ENCODE measurements at places on chromosomes 12 and 14. TPM values are rescaled to one million over a fixed set of nuclear protein-coding genes. Genes with fewer than 3 reads are reported as not detected.

GRCh38 chr12:123513805-123514204 is 19.7 kb downstream of the RILPL1 start:
- no peak for DNase-seq

- no peak for DNase-seq
Observed at GRCh38 chr14:78785265-78785664, 615.1 kb downstream of the NRXN3 start.

DNA sequence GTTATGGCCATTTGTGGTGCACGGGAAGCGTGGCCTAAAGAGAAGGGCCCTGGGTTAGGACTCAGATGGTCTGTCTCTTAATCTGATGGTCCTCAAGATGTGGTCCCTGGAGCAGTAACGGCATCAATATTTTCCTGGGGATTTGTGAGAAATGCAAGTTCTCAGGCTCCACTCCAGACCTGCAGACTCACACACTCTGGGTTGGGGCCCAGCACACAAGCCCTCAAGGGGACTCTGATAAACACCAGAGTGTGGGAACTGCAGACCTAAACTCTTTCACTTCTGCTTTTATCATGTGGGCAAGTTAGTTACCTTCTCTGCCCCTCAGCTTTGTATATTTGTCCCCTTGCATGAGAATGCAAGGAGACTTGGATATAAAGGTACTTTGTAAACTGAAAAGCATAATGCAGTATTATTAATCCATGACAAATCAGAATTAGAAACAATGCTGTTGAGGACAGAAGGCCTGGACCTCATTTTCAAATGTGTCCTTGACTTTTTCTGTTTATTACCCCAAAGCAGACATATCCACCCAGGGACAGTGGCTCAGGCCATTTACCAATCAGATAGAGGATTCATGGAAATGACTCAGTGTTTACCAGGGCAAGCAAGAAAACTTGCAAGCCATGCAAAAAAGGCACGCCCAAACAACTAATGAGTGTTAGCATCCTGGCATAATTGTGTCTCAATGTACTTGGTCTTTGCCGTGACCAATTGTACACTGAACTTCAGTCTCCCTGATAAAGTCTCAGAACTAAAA is 157.0 kb downstream of the ASCL1 start:
- DNase-seq: no peak

- DNase-seq: no peak
Observed at GRCh38 chr14:88322504-88323085, 474 bp downstream of the KCNK10 start.

DNA sequence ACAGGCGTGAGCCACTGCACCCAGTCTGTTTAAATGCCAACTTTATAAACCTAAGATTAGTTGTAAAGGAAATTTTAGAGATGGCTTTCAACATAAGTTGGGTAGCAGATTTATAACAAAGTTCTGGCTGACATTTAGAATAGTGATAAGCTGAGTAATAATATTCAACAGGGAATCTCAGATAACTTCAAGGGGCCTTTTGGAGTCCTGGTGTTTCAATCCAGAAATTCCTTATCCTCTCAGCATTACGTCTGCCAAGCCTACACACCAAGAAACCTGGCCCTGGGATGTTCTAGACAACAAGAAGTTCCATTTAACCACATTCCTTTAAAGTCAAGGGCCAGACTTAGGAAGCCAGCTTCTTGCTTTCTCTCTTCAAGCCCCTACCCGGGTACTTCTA is 59.5 kb upstream of the DYRK2 start:
- no peak for DNase-seq

DNA sequence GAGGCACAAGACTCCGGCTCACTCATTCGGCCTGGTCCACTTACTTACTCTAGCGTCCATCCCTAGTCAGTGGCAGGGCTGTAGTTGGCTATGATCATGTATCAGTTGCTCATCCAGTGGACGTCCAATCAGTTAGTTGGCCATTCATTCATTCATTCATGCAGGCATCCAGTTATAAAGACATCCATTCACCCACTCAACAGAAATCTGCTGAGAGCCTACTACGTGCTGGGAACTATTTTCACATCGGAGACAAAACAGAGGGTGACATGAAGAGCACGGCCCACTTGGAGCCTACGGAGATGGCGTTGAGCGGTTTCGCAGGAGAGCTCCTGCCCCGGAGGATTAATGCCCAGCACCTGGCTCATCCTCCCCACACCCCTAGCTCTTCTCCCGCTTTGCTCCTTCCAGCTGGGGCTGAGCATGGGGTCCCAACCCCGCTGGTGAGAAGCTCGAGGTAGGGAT is 49.7 kb downstream of the SNAPC1 start:
- no peak for DNase-seq

DNA sequence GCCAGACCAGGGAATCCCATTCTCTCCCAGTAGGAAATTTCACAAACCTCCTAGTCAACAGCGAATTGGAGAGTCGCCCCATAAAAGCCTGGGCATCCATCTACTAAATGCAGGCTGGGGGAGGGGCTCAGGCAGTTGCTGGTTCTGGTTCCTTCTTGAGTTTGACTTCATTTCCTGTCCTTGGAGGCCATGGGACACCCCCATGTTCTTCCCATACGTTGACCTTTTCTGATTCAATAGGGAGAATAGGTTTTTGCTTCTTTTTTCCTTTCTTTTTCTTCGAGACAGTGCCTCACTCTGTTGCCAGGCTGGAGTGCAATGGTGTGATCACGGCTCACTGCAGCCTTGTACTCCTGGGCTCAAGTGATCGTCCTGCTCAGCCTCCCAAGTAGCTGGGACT is 44.1 kb upstream of the TMEM263 start:
- DNase-seq: no peak

- no peak for DNase-seq
Observed at GRCh38 chr12:65039301-65039700, 81.8 kb downstream of the WIF1 start.

- DNase-seq: no peak
Observed at GRCh38 chr12:115191342-115191741, 507.4 kb upstream of the TBX3 start.

GRCh38 chr12:71558445-71558844 is 105.2 kb downstream of the ZFC3H1 start:
- DNase-seq: no peak

- DNase-seq: no peak
Observed at GRCh38 chr12:125093681-125094330, 28.6 kb downstream of the AACS start.

DNA sequence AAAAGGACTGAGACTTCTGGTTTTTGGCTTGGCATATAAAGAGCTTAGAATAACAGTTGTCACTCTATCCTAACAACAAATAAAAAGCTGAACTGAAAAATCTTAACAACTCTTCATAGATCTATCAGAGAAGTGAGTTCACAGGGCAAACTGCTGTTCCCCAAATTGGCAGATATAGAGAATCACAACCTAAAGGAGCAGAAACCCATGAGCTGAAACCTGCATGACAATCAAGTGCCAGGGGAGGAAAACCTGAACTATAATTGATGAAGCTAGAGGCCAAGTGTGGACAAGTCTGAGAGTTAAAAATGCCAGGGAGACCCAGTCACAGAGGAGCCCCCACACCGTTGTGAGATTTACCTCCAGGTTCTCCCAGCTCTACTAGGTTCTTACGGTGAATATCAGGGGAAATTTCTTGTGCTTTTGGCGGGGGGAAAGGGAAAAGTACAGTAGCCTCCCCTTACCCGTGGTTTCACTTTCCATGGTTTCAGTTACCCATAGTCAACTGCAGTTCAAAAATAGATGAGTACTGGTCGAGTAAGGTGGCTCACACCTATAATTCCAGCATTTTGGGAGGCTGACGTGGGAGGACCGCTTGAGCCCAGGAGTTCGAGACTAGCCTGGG is 53.9 kb downstream of the ATF7 start:
- DNase-seq: no peak

GRCh38 chr14:75442642-75443041 is 14.8 kb downstream of the JDP2 start:
- no peak for DNase-seq

DNA sequence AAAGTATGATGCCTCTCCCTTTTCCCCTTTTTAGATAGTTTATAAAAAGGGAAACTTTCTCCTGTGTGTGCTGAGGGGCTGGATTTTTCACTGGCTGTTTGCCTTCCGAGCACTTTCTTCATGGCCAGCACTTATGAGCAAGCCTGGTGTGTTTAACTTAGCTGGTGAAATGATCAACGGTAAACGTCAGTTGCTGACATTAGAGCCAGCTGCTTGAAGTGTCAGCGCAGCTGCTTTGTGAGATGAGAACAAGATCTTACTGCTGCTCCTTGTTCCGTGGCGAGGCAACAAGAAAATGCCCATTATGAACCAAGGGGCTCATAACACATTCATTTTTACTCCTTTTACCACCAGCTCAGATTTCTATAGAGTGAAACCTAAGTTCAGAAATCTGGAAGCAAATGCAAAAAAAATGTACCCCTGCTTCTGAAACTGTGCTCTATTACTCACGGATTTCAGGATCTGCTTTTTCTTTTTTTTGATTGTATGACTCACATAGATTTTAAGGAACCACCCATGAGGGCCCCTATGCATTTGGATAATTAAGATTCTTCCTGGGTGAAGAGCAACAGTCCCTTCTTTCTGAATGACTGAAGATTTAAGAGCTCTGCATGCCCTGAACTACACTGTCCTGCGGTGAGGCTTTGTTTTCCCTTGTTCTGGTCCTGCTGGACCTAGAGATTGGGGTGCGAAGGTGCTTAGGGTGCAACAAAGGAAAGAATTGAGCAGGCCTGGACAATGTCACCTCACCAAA is 74.3 kb upstream of the CPM start:
- DNase-seq: no peak

DNA sequence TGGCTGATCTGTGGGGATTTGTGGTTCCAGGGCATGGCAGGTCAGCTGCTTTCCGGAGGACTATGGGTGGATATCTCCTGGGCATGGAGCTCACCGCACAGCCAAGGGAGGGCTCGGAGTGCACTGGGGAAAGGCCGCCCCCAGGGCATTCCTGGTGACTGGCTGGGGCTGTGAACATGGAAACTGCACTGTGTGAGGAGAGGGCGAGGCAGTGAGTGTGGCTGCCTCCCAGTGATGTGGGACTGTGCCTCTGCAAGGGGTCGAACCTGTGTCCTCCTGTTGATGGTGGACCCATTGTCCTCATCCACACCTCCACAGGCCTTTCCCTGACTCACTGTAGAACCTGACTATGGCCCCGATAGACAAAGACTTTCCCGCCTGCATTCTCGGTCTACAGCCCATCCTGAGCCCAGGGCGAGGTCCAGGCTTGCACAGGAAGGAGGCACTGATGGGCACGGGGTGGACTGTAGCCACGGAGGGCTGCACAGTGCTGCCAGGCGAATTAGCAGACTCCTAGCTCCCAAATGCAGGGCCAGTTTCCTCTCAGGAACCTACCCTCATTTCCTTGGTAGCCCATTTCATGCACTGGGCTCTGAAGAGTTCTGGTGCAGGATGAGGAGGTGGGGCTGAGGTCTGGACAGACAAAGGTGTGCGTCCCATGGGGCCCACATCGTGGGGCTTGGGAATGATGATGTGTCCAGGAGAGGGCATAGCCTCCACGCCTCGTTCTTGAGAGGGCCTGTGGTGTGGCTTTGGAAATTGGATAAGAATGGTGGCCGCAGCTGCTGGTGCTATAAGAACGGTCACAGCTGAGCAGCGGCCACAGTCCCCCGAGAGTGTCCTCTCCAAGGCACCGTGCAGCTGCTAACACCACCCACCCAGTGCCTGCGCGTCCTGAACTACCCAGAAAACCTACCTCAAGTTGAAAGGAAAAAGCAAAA is 415.1 kb downstream of the TMEM121 start:
- no peak for DNase-seq

- DNase-seq: no peak
Observed at GRCh38 chr12:121974026-121974985, 47.4 kb upstream of the BCL7A start.

DNA sequence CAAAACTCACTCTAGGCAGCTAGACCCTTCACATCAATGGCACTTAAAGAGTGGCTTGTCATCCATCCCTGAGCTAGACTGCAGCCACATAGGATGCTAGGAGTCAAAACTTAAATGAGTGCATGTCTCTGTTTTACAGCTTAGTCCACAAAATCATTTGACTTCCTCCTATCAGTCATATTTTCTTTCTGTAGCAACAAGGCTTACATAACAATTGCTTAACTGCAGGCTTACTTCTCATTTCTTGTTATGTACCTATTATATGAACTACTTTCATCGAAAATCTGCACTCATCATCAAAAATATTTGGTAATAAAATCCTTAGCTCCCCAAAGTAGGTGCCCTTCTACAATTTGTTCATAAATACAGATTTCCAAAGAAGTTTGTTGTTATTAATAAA is 30.1 kb downstream of the CLEC1A start:
- no peak for DNase-seq

DNA sequence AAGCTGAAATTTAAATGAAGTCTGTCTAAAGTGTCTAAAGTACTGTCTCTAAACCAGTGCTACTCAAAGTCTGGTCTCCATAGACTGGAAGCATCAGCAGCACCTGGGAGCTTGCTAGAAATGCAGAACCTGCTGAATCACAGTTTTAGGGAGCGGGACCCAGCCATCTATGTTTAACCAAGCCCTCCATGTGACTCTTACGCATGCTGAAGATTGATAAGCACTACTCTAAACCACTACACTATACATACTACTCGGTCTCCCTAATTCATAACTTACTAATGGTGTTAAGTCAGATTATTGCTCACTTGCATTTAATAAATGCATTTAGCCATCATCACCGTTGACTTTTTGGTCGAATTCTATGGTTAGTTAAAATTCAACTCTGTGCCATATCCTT is 88.8 kb downstream of the SLC25A21 start:
- DNase-seq: no peak

GRCh38 chr12:75260316-75260715 is 50.7 kb upstream of the KCNC2 start:
- no peak for DNase-seq

DNA sequence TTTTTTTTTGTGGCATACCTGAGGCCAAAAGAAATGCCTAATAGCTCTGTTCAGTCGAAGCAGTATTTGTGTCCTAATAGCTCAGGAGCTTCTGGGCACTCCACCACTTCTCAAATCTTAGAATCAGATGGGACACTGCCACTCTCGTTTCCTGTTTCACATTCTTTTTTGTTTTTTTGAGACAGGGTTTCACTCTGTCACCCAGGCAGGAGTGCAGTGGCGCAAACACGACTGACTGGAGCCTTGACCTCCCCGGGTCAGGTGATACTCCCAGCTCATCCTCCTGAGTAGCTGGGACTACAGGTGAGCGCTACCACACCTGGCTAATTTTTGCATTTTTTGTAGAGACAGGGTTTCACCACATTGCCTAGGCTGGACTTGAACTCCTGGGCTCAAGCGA is 52.7 kb downstream of the SPPL3 start:
- no peak for DNase-seq

- no peak for DNase-seq
Observed at GRCh38 chr12:51482929-51483697, 58.5 kb downstream of the SLC4A8 start.

BTG1 gene
- 72.8 TPM for total RNA-seq

KRT78 gene
- total RNA-seq: not detected

SPX gene
- total RNA-seq: 10.0 TPM

CELA1 gene
- not detected for total RNA-seq

ENDOU gene
- total RNA-seq: 0.24 TPM

SERPINA12 gene
- not detected for total RNA-seq

ZBTB39 gene
- 3.5 TPM for total RNA-seq

ACSM4 gene
- not detected for total RNA-seq

RFC5 gene
- 2.6 TPM for total RNA-seq
